ENCODE measurements at places on chromosomes 12 and 14.

DNA sequence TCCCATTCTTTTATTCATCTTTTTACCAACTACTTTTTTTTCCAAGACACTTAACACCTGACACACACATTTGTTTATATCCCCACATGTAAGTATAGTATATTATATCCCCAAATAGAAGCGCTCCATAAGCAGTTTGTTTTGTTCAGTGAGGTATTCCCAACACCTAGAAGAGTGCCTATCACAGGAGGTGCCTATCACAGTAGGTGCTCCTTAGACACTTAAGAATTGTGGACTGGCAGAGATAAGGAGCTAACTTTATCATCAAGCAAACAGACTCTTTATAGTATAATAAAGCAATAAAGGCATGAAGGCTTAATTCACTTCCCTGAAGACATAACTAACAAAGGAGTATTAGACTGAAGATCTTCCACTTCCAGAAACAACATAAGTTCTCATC is 29.1 kb downstream of the OSBPL8 start:
- no peak for DNase-seq

- no peak for DNase-seq
Measured at GRCh38 chr14:70067810-70068209, 120.9 kb downstream of the SLC8A3 start.

GRCh38 chr12:94041850-94042249 is 106.5 kb upstream of the PLXNC1 start:
- DNase-seq: no peak

GRCh38 chr14:65224799-65225198 is 122.5 kb upstream of the MAX start:
- DNase-seq: no peak

GRCh38 chr14:90616881-90617280 is 199.3 kb downstream of the TTC7B start:
- DNase-seq: no peak

GRCh38 chr14:74613211-74613914 is 1.3 kb upstream of the LTBP2 start:
- no peak for DNase-seq

GRCh38 chr14:88908216-88908615 is 83.8 kb downstream of the TTC8 start:
- no peak for DNase-seq

- no peak for DNase-seq
Measured at GRCh38 chr12:93855261-93855660, 178.1 kb downstream of the CRADD start.

GRCh38 chr14:67551123-67551522 is 18.0 kb downstream of the PLEKHH1 start:
- DNase-seq: no peak

- DNase-seq: no peak
Measured at GRCh38 chr14:56182410-56182809, 64.2 kb downstream of the PELI2 start.

DNA sequence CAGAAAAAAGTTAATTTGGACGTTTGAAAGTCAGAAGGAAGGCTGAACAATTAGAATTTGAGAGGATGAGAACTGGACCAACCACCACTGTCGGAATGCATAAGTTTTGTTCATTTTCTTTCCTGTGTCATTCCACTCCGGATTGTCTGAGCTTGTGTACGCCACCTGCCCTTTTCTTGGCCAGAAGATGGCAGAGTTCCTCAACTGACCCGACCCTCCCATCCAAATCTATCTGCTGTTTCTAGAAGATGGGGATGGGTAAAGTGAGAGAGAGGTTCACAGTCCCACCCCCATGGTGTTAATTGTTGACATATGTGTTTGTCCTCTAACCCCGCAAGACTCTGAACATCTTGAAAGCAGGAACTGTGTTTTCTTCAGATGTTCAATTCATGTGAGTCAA is 388.0 kb downstream of the VRK1 start:
- no peak for DNase-seq

DNA sequence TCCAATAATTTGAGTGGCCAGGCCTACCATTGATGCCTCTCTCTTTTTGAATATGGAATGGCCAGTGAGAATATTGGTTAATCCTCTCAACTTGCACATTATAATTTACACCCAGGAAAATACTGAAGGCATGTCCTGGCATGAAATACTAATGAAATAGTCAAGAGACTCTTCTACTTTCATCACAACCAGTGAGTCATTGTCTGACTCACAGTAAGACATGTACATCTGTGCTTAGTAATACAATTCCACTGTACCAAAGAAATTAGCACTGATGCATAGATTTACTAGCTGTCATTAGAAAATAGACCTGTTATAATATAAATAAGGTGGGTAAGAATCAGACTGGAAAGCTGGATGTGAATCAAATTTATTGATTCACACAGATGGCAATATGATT is 31.6 kb downstream of the KCNC2 start:
- no peak for DNase-seq

- no peak for DNase-seq
Measured at GRCh38 chr12:116950628-116951325, 40.0 kb downstream of the FBXW8 start.

GRCh38 chr14:89959853-89960445 is 4.2 kb downstream of the TDP1 start:
- no peak for DNase-seq

DNA sequence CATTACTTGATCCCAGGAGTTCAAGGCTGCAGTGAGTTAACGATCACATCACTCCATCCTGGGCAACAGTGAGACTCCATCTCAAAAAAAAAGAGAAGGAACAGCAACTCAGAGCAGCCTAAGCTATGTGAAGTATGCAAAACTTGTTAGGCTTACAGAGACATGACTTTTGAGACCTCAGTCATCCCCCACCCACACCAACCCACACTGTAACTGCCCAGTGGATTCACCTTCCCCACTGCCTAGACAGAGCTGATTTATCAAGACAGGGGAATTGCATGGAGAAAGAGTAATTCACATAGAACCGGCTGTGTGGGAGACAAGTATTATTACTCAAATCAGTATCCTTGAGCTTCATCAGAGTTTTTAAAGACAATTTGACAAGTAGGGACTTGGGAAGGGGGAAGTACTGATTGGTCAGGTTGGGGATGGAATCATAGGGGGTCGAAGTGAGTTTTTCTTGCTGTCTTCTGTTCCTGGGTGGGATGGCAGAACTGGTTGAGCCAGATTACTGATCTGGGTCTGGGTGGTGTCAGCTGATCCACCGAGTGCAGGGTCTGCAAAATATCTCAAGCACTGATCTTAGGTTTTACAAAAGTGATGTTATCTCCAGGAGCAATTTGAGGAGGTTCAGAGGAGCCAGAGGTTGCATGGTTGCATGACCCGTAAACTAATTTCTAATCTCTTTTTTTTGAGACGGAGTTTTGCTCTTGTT is 6.2 kb upstream of the WDR89 start:
- DNase-seq: no peak

- peak; percentile 57 for DNase-seq
Measured at GRCh38 chr14:42224053-42224888, 617.6 kb downstream of the LRFN5 start.

DNA sequence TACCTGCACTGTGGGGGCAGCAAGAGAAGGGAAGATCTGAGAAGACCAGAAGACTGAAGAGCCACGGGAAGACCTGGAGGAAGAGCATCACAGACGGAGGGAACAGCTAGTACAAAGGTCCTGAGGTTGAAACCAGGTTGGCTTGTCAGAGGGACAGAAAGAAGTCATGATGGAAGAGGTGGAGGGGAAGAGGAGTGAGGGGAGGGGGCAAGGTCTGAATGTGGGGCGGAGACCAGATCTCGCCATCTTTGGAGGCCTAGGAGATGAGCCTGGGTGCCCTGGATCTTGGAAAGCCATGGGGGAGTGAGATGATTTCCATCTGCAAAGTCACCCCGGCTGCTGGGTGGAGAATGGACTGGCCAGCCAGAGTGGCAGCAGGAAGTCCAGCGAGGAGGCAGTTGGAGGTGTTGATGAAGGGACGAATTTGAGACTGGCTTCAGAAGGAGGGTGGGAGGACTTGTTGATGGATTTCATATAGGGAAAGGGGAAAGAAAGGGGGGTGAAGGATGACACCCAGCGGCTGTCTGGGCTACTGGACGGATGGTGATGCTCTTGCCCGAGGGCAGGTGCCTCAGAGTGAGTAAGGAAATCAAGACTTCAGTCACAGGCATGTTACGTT is 14.6 kb upstream of the UBC start:
- no peak for DNase-seq

DNA sequence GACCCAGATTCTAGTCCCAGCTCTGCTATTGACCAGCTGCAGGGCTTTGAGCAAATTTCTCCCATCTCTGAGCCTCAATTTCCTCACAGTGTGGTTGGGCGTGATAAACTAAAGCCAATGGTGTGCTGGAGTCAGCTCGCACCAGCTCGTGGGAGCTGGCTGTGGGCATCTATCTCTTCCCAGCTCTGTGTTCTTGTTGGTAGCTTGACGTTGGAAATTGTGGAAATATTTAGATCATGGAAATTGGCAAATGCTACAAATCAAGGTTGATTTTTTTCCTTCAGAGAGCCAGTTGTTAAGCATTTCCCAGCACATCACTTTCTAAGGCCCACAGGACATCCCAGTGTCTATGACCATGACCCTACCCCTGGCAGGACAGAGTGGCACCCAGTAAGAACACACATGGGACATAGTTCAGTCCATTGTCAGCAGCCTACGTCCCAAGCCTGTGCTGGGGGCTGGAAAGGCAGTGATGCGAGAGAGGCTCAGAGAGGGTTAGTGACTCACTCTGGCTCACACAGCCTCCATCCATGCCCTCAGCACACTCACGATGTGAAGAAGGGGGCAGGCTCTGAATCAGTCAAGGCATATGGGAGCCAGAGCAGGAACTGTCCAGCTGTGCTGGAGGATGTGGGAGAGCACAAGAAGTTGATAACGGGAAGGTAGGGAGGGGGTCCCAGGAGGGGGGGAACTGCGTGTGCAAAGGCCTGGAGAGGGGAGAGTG is 77.6 kb downstream of the LGMN start:
- no peak for DNase-seq

GRCh38 chr12:44876544-44877410 is 662 bp upstream of the NELL2 start:
- DNase-seq: peak; percentile 51
